Temporal lobe (tissue), 4 donors: ENCODE measurements at places on chromosomes 4 and X. TPM values are rescaled to one million over a fixed set of nuclear protein-coding genes. Genes with fewer than 3 reads are reported as not detected.

The TLL1 gene
- 0.98 TPM for total RNA-seq

The CYTL1 gene
- 0.49 TPM for total RNA-seq

The VCX2 gene
- total RNA-seq = not detected

The HDX gene
- total RNA-seq = 12.3 TPM

The LRCH2 gene
- total RNA-seq = 40.8 TPM

The CRMP1 gene
- 551 TPM for total RNA-seq

The PFKFB1 gene
- total RNA-seq = 0.25 TPM

The TMEM144 gene
- total RNA-seq = 1.2 TPM

The GPAT3 gene
- under 0.01 TPM for total RNA-seq

The DCAF4L1 gene
- total RNA-seq = under 0.01 TPM

The CLGN gene
- total RNA-seq = 4.2 TPM

The ETDB gene
- total RNA-seq = not detected

The CT45A2 gene
- total RNA-seq = not detected

The C1QTNF7 gene
- total RNA-seq = 0.25 TPM

The UGT2B11 gene
- total RNA-seq = under 0.01 TPM

The HPSE gene
- total RNA-seq = 0.49 TPM

The AFM gene
- not detected for total RNA-seq

The PROM1 gene
- total RNA-seq = 107 TPM

The SYTL5 gene
- total RNA-seq = 2.5 TPM

The ACE2 gene
- total RNA-seq = 0.49 TPM

The GABRG1 gene
- 21.9 TPM for total RNA-seq

The CXCL10 gene
- total RNA-seq = not detected

The SSX2B gene
- total RNA-seq = not detected

The RAB40AL gene
- 0.98 TPM for total RNA-seq

The PABPC1L2A gene
- total RNA-seq = 1.7 TPM

The CLDN34 gene
- total RNA-seq = not detected

The FAM53A gene
- total RNA-seq = 2.0 TPM

The CORIN gene
- total RNA-seq = 0.49 TPM

The PRDM8 gene
- total RNA-seq = 26.1 TPM

The JAKMIP1 gene
- 22.9 TPM for total RNA-seq

The TMEM35A gene
- total RNA-seq = 74.0 TPM

The LRRC66 gene
- 0.49 TPM for total RNA-seq

The NMU gene
- 1.7 TPM for total RNA-seq

The GPC4 gene
- total RNA-seq = 4.7 TPM

The ZFP92 gene
- total RNA-seq = 0.98 TPM

The MYOZ2 gene
- total RNA-seq = under 0.01 TPM

The NLGN3 gene
- total RNA-seq = 34.7 TPM

The COX7B2 gene
- not detected for total RNA-seq

The ZNF157 gene
- 3.7 TPM for total RNA-seq

The PPP2R2C gene
- total RNA-seq = 59.5 TPM

The ATG4A gene
- total RNA-seq = 5.9 TPM

The PAGE1 gene
- 0.49 TPM for total RNA-seq

The CASK gene
- 89.0 TPM for total RNA-seq

The DCAF8L2 gene
- not detected for total RNA-seq

The MAGEC2 gene
- not detected for total RNA-seq

The TGIF2LX gene
- not detected for total RNA-seq
